GM23248 (cell line): ENCODE measurements at places on chromosomes 7 and 10. TPM values are rescaled to one million over a fixed set of nuclear protein-coding genes. Genes with fewer than 3 reads are reported as not detected.
A peak's percentile ranks its signal among the peaks of the same experiment; 100 is the strongest.

Gene HNRNPF
- total RNA-seq = 158 and 172 TPM in 2 replicates

DNA sequence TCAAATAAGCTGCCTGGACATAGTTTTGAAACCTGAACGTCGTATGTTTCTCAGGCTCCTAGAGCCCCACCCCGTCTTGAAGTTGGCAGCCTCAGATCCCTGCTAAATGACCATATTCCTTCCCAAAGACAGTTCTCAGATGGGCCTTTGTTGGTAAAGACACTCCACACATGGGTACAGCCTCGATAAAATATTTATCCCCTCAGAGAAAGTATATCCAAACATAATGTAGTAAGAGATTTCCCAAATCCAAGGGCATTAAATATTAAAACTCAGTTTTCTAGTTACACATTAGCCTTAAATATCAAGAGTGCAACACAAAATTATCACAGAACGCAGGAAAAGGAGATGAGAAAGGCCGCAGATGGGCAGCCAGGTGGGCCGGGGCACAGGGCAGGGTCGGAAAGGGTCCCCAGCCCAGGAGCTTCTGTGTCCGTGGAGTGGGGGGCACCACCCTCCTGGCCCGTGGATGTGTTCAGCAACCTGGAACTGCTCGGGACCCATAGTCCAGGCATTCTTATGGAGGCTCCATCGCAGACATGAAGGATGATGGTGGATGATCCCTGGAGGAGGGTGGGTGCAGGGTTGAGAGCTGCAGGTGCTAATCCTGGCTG is 1.5 kb upstream of the CFAP46 start:
- H3K27ac ChIP-seq = no peak overlapping the region
- DNase-seq = no peak
- H3K36me3 ChIP-seq = no peaks in the 10 kb centered on the region
- no peaks in the 10 kb centered on the region for H3K4me1 ChIP-seq
- peaks cover 12% of the 10 kb centered on the region; the same call in 1 of the 2 replicates for H3K27me3 ChIP-seq

DNA sequence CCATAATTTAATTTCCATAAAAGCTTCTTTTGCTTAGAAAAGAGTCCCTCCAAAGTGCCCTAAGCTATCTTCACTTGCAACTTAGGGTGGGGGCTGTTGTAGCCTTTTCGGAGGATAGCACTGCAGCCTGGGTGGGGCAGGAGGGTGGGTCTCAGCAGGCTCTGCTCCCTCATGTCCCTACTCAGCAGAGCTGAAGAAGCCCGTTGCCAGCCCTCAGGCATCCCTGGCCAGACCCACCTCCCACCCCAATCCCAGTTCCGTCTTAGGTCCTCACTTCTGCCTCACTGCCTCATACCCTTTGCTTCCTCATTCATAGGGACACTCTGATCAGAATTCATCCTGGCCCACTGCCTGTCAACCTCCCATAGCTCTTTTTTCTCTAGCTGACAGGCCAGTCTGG is 99.8 kb upstream of the ZMIZ1 start:
- peaks cover 17% of the 10 kb centered on the region for H3K4me1 ChIP-seq
- no peaks in the 10 kb centered on the region for H3K27me3 ChIP-seq
- H3K36me3 ChIP-seq = no peaks in the 10 kb centered on the region
- no peak for DNase-seq
- H3K4me3 ChIP-seq = no peak overlapping the region

GRCh38 chr7:2981103-2981480 is 62.6 kb downstream of the CARD11 start:
- H3K27me3 ChIP-seq = no peaks in the 10 kb centered on the region; the same call in 1 of the 2 replicates
- DNase-seq = no peak
- H3K4me1 ChIP-seq = no peaks in the 10 kb centered on the region
- H3K27ac ChIP-seq = no peak overlapping the region
- no peaks in the 10 kb centered on the region for H3K36me3 ChIP-seq

GRCh38 chr10:84337199-84337598 is 8.8 kb downstream of the CCSER2 start:
- peak overlapping the region; percentile 47; the same call in 1 of the 2 replicates for H3K27ac ChIP-seq
- peak; percentile 85 for DNase-seq
- no peaks in the 10 kb centered on the region for H3K36me3 ChIP-seq
- H3K27me3 ChIP-seq = no peaks in the 10 kb centered on the region
- H3K4me3 ChIP-seq = peak overlapping the region; percentile 14

Gene SMO
- 14.7 and 16.3 TPM in 2 replicates for total RNA-seq

Gene BTBD16
- not detected in 2 replicates for total RNA-seq

Gene PRSS37
- total RNA-seq = not detected in 2 replicates

Gene OR2A12
- total RNA-seq = not detected in 2 replicates
